ENCODE measurements at places on chromosomes 16 and 17.
A peak's percentile ranks its signal among the peaks of the same experiment; 100 is the strongest.

- peak; percentile 28 for DNase-seq
These were observed 85.6 kb downstream of the MSI2 start for GRCh38 chr17:57341611-57342540.

DNA sequence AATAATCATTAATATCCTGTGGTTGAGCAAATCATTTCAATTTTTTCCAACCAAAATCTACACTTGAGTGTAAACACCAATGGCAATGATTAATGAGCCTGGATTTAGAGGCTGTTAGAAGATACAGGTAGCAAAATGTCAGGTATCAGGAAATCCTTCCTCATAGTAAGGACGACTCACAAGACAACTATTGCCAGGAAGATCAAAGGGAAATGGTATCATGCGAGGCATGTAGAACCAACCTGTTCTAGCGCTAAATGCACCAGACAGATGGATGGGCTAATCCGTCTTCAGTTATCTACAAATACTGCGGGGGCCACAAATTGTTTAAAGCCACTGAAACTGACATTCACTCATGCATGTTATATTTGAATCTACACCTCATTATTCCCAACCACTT lies 28.1 kb downstream of the TOX3 start:
- DNase-seq, result no peak

- DNase-seq, result peak; percentile 80
These were observed 7.7 kb downstream of the IL34 start for GRCh38 chr16:70653809-70654771.

DNA sequence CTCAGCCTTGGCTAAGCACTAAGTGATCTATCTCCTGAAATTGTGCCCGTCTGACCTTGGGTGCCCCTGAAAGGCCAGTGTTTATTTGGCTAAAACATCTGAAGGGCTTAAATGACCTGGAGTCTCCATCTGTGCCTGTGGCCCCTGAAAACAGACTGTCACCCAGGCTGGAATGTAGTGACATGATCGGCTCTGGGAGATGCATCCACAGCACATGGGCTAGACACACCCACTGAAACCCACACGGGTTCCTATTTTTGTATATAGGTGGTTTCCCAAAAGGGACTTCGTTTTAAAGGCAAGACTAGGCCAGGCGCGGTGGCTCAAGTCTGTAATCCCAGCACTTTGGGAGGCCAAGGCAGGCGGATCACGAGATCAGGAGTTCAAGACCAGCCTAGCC lies 13.5 kb downstream of the CEP295NL start:
- no peak for DNase-seq

- no peak for DNase-seq
These were observed 16.2 kb downstream of the TBX4 start for GRCh38 chr17:61468263-61468907.

DNA sequence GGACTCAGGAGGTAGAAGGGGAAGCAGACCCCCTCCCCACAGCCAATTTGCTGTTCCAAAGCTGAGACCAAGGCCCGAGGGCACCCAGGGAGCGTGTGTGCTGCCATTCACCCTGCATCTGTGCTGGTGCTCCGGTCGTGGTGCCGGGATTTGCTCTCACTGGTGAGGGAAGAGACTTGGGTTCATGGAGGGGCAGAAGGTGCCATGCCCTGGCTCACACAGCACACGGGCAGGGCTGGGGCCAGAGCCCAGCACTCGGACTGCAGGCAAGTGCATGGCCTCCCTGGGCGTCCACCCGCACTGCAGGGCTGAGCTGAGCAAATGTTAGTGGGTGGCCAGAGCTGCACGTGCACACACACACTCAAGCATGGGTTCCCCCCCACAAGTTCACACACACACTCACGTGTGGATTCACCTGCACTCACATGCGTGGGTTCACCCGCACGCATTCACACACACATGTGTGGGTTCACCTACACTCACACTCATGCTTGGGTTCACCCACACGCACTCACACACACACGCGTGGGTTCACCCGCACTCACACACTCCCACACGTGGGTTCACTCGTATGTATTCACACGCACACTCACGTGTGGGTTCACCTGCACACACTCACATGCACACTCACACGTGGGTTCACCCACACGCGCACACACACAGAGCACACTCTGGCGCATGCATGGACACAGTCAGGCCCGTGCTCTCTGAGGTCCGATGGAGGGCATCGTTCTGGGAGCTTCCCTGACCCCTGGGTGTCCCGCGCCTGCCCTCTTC lies 57.0 kb upstream of the CBFA2T3 start:
- no peak for DNase-seq

GRCh38 chr17:43366891-43367736 lies 31.7 kb upstream of the ARL4D start:
- no peak for DNase-seq

- DNase-seq, result no peak
These were observed 413.1 kb upstream of the KIF2B start for GRCh38 chr17:53409588-53409987.

GRCh38 chr17:33028061-33028460 lies 36.4 kb downstream of the SPACA3 start:
- no peak for DNase-seq

DNA sequence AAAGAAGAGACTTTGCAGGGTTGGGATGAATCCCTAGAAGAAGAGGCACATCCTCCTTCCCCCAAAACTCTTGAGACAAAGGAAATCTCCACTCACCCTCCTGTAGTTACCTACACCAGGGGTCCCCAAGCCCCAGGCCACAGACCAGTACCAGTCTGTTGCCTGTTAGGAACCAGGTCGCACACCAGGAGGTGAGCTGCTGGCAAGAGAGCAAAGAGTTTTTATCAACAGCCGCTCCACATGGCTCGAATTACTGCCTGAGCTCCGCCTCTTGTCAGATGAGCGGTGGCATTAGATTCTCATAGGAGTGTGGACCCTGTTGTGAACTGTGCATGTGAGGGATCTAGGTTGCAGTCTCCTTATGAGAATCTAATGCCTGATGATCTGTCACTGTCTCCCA lies 98.9 kb downstream of the CCT6B start:
- no peak for DNase-seq

GRCh38 chr16:55622930-55623561 lies 32.7 kb upstream of the SLC6A2 start:
- DNase-seq, result no peak

GRCh38 chr16:30368122-30368791 lies 2.0 kb downstream of the TBC1D10B start:
- no peak for DNase-seq

GRCh38 chr17:43010667-43011308 lies 4.2 kb downstream of the IFI35 start:
- no peak for DNase-seq

DNA sequence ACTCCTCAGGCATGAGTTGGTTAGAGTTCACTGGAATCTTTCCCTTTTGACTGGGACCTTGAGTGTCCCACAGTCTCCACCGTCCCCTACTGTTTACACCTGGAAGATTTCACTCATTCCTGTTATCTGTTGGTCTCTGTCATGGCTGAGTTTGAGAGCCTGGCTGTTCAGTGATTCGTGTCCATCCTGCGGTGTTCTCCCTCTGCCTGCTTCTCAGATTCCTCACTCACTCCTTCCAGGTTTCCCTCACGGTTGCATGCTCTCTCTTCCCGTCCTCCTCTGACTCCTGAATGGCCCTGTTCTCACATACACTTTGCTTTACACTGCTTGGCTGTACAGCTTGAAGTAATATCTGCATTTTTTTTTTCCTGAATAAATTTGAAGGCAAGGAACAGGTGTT lies 24.5 kb downstream of the OR1D5 start:
- DNase-seq, result no peak

- no peak for DNase-seq
These were observed 55.4 kb downstream of the CREBBP start for GRCh38 chr16:3825103-3825502.

DNA sequence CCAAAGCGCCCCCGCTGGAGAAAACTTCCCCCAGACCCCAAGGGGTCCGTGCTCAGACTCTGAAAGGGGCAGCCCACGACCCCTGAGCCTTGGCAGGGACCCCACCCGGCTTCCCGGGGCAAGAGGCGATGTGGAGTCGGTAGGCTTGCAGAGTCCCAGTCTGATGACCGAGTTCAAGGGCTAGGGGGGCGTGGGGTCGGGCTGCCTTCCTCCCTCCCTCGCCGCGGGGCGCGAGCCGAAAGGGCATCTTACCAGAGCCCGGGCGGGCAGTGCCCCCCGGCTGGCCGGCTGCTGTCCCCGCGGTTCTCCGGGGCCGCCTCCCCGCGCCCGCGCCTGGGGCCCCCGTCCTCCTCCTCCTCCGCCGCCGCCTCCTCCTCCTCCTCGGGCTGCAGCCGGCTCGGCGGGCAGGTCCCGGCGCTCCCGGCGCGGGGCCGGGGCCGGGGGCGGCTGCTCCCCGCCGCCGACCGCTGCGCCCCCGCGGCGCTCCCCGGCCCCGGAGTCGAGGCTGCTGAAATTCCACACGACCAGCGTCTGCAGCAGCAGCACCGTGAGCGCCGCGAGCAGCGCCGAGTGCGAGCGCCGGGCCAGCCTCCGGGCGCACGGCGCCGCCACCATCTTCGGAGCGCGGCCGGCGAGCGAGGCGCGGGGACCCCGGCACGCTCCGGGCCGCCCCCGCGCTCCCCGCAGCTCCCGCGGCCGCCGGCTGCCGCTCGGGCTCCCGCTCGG lies 415 bp downstream of the XYLT1 start:
- no peak for DNase-seq

GRCh38 chr17:60355663-60356594 lies 36.0 kb downstream of the USP32 start:
- no peak for DNase-seq

DNA sequence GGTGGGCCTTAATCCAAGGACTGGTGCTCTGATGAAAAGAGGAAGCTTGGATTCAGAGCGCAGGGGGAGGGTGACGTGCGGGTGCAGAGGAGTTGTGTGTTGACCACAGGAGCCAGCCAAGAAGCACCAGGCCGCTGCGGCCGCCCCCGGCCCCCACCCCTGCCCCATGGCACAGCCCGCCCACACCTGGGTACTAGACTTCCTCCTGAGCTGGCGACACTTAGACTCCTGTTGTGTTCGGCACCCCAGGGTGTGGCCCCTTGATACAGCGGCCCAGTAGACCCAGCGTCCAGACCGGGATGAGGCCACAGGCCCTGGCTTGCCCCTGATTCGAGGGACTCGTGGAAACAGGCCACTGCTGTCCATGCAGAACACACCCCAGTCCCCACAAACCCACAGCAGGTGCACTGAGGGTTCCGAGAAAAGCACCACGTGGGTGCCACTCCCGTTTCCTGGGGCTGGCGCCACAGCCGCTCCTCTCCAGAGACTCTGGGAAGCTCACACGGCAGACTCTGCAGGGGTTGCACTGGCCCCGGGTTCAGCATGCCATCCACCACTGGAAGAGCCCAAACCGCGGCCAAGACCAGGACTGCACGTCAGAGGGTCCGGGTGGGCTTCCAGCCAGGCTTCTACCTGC lies 5.7 kb upstream of the SNAI3 start:
- no peak for DNase-seq

GRCh38 chr16:73106329-73107034 lies 58.6 kb upstream of the ZFHX3 start:
- no peak for DNase-seq

GRCh38 chr16:30136971-30137605 lies 14.1 kb upstream of the MAPK3 start:
- no peak for DNase-seq

GRCh38 chr16:11135464-11135973 lies 120.5 kb downstream of the SOCS1 start:
- no peak for DNase-seq

DNA sequence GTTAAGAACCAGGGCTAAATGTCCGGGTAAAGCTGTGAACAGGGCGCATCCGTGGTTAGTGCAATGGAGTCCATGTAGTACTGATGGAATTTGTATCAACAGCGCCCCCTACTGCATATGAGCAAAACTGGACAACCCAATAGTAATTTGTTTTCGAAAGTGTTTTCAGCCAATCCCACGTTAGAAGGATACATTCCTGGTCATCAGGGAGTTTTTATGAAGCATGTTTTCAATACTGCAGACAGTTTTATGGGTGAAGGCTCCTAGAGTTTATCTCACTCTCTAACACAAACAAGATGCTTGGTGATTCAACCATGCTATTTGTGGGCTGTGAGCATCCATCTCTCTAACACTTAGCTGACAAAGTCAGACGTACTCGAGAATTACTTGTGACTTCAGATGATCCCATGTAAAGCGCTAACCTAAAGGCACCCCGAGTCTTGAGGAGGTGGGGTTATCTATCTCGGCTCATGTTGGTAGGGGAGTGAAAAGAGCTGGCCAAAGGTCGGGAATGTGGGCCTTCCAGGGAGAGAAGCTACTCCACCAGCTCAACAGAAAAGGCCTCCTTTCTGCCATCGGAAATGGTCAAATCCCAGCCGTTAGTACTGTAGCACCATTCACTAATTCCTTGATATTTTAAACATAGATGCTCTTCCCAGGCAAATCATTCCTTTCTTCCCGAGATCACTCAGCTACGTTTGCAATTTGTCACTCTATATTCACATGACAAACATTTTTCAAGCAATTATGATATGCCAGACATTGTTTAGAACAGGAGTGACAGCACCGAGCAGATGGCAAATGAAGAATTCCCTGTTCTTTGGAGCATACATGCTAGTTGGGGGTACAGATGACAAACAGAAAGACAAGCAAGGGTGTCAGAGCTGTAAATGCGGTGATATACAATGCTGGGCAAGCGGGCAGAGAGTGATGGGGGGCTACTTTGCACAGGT lies 46.9 kb upstream of the HNF1B start:
- no peak for DNase-seq

- no peak for DNase-seq
These were observed at the start of the genes SGSH and SLC26A11 for GRCh38 chr17:80220054-80220735. SGSH (minus strand) TSS chr17:80220333; CDS start chr17:80220313, 20 bp downstream. SLC26A11 (plus strand) TSS chr17:80220427; CDS start chr17:80221561, 1,134 bp downstream.

GRCh38 chr16:2372684-2373083 lies 32.2 kb upstream of the ABCA3 start:
- no peak for DNase-seq

GRCh38 chr17:64190472-64190871 lies 60.5 kb upstream of the ERN1 start:
- no peak for DNase-seq

- DNase-seq, result no peak
These were observed 10.3 kb upstream of the NFAT5 start for GRCh38 chr16:69555437-69555836.

DNA sequence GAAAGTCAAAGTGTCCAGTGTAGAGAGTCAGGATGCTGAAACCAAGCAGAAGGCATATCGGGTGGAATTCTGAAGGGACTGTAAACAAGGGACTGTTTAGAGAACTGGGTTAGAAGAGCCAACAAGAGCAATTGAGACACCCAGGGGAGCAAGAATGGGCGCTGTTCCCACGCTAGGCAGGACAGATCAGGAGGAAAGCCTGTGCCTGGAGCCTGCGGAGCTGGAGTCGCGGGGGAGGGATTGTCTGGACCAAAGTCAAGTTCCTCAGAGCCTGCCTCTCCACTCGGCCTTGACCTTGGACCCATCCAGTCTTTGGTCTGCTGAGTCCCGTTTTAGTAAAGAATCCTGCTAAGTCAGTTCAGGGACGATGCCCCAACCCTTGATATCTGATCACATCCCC lies 14.7 kb upstream of the KLHL36 start:
- no peak for DNase-seq

Measured in smooth muscle cell of the brain vasculature (primary cell).